ENCODE measurements at places on chromosomes 4 and X.
A peak's percentile ranks its signal among the peaks of the same experiment; 100 is the strongest.

GRCh38 chrX:68895341-68895755 lies 66.5 kb downstream of the EFNB1 start:
- no peaks in the 10 kb centered on the region for H3K4me1 ChIP-seq
- H3K27me3 ChIP-seq = peaks cover 5% of the 10 kb centered on the region
- no peak overlapping the region for H3K4me3 ChIP-seq
- DNase-seq = no peak

GRCh38 chr4:24235618-24236017 lies 345.8 kb upstream of the PPARGC1A start:
- no peak overlapping the region for H3K27ac ChIP-seq
- no peak overlapping the region for H3K4me3 ChIP-seq
- no peaks in the 10 kb centered on the region for H3K4me1 ChIP-seq
- H3K27me3 ChIP-seq = no peaks in the 10 kb centered on the region

- peaks cover 4% of the 10 kb centered on the region for H3K4me1 ChIP-seq
- H3K27ac ChIP-seq = no peak overlapping the region
Observed at GRCh38 chrX:47674776-47675175, 15.8 kb upstream of the UXT start.

- peak; percentile 4 for DNase-seq
- H3K36me3 ChIP-seq = peaks cover 14% of the 10 kb centered on the region
- H3K27me3 ChIP-seq = no peaks in the 10 kb centered on the region
- H3K4me1 ChIP-seq = peaks cover 11% of the 10 kb centered on the region
- H3K4me3 ChIP-seq = peak overlapping the region; percentile 59
Observed at GRCh38 chr4:47442980-47443379, 20.5 kb downstream of the COMMD8 start.

- H3K36me3 ChIP-seq = peaks cover 14% of the 10 kb centered on the region
- no peak overlapping the region for H3K27ac ChIP-seq
- H3K4me1 ChIP-seq = peaks cover 36% of the 10 kb centered on the region
- no peak overlapping the region for H3K4me3 ChIP-seq
- H3K27me3 ChIP-seq = peaks cover 15% of the 10 kb centered on the region
- no peak for DNase-seq
Observed at GRCh38 chr4:89114100-89114499, 2.8 kb downstream of the TIGD2 start.

DNA sequence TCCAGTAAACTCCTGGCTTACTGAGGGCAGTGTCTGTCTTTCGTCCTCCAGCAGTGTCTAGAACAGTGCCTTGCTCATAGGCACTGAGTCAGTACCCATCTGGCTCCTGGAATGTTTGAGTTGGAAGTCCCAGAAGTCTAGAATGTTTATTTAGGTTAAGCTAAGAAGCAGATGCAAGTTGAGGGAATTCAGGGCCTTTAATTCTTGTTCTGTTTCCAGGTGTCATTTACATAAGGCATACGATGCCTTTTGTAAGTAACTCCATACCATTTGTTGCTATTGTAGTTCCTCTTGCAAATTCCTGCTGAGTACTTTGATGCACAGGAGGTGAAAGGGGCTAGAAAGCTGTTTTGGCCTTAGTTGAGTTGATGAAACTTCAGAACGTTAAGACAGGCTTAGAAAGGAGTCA lies 22.2 kb downstream of the ARHGAP10 start:
- no peaks in the 10 kb centered on the region for H3K36me3 ChIP-seq
- H3K4me3 ChIP-seq = no peak overlapping the region
- no peaks in the 10 kb centered on the region for H3K4me1 ChIP-seq
- no peaks in the 10 kb centered on the region for H3K27me3 ChIP-seq
- H3K27ac ChIP-seq = no peak overlapping the region
- no peak for DNase-seq

DNA sequence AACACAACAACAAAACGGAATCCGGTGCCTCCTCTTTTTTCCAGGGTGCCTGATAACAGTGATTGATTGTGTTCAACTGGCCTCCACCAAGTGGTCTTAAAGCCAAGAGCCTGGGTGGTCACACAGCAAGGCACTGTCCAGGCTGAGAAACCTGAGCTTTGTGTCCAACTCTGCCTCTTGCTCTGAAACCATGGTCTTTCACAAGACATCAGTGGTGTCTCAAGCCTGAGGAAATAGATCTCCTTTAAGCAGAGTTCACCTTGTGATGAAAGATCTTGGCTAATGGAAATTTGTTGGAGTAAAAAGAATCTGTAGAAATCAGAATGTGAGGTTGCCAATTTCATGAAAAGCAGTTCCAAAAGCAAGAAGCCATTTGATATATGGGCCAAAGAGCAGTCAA lies 47.3 kb upstream of the ACSL1 start:
- peaks cover 5% of the 10 kb centered on the region for H3K27me3 ChIP-seq
- no peaks in the 10 kb centered on the region for H3K4me1 ChIP-seq
- no peak overlapping the region for H3K4me3 ChIP-seq
- no peak for DNase-seq
- H3K27ac ChIP-seq = no peak overlapping the region

GRCh38 chr4:134324179-134324578 lies 122.6 kb upstream of the PABPC4L start:
- H3K4me1 ChIP-seq = no peaks in the 10 kb centered on the region
- H3K4me3 ChIP-seq = no peak overlapping the region
- no peaks in the 10 kb centered on the region for H3K36me3 ChIP-seq
- no peak for DNase-seq
